ENCODE measurements at places on chromosomes 3 and 15.

DNA sequence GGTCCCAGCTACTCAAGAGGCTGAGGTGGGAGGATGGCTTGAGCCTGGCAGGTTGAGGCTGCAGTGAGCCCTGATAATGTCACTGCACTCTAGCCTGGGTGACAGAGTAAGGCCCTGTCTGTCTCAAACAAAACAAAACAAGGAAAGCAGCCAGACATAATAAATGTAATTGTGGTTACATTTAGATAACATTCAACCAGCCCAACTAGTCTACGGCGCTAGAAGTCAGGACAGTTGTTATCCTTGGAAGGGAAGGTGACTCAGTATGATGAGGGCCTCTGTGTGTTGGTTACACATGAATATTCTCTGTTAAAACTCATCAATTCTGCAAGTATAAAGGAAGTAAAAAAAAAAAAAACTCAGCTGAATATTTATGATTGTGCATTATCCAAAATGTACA lies 27.0 kb upstream of the CSPG5 start:
- DNase-seq = no peak

DNA sequence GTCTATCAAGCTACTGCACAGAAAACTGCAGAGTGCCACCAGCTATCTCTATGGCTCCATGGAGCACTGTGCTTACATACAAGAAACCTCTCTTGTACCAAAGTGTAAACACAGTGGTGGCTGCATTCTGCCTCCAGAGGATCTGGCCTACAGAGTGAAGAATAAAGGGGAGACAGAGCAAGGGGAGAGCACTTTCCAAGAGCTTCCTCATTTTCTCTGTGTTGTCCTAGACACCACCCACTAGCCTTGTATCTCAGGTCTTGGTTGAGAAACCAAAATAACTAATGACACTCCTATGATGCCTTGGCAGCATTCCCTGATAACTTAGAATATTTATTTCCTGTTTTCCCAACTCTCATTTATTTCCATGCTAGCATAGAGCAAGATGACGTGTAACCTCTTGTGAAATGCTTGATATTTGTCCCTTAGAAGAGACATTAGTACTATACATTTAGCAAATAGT lies 56.9 kb upstream of the PHLDB2 start:
- DNase-seq = peak; percentile 98

DNA sequence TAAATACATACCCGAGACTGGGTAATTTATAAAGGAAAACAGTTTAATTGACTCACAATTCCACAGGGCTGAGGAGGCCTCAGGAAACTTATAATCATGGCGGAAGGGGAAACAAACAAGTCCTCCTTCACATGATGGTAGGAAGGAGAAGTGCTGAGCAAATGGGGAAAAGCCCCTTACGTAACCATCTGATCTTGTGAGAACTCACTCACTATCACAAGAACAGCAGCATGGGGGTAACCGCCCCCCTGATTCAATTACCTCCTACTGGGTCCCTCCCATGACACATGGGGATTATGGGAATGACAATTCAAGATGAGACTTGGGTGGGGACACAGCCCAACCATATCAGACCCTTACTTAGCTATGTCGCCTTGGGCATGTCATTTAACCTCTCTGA lies 27.7 kb downstream of the SCG3 start:
- DNase-seq = no peak

DNA sequence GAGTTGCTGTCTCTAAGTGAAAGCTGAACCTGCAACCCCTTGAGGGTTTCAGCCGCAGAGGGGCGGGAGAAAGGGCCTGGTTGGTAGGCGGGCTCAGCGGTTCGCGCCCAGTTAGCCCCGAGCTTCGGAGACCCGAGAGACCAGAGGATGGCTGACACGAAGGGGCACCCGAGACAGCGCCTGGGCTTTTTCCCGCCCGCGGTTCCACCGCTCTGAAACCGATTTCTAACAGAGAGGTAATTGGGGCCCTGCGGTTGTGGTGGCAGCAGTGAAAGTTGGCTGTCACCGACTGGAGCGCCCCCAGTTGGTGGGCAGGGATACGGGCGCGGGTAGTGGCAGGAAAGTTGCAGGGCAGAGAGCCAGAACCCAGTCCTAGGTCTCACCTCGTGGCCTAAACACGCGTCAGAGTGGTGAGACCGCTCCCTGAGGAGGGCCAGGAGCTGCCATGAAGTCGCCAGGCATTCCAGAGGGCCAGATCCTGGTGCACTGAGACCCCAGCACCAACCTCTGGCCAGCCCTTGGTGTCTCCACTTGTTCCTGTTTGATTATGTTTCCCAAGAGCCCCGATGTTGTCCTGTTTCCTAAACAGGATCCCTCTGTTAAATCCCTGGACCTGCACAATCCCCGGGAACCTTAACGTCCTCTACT lies 625 bp upstream of the ELL3 start:
- DNase-seq = peak; percentile 74

GRCh38 chr3:143222505-143222904 lies 102.9 kb downstream of the CHST2 start:
- no peak for DNase-seq

DNA sequence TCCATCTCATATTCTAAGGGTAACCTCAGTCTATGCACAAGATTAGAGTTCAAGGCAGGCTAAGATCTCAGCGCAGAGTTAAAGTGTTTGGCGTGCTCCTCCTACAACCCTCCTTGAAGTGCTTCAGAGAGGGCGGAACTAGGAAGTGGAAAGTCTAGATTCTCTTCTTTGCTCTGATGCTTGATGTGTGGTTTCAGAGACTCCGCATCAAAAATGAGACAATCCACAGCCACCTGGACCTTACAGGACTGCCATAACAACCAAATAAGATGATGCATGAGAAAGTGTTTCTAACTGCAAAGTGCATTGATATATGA lies 161.3 kb upstream of the ATP11B start:
- no peak for DNase-seq
